AML-193 (cell line): ENCODE measurements at places on chromosomes 1 and 21.

DNA sequence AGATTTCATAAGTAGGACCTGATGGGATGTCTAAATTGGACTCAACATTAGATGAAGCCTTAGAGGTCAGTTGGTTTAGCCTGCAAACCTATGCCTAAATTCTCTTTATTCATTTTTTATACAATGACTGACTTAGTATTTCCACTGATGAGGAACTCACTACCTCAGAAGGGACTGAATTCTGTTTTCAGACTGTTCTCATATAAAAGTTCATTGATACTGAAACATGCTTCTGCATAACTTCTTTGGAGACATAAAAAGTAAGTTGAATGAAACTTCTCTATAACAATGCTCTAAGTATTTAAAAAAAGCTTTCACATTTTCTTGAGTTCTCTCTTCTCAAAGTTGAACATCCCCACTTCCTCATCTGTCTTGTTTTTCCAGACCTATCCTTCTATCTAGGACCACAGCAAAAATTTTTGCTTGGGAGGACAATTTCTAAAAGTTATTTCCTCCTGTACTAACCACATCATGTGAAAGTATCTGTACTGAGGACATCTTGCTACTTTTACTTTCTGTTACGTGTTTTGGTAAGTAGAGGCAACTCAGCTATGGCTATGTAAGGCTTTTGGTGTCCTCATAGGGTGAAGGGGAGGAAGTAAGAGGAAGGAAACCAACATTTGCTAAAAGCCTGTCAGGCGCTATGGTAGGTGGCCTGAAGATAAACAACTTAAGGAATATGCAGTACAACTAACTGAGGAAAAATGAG is 64.1 kb downstream of the USP24 start:
- DNase-seq, result no peak

- no peak for DNase-seq
Measured at GRCh38 chr1:112399456-112399855, 3.4 kb downstream of the CTTNBP2NL start.

GRCh38 chr1:33640114-33640660 is 167.7 kb downstream of the ZSCAN20 start:
- DNase-seq, result no peak

DNA sequence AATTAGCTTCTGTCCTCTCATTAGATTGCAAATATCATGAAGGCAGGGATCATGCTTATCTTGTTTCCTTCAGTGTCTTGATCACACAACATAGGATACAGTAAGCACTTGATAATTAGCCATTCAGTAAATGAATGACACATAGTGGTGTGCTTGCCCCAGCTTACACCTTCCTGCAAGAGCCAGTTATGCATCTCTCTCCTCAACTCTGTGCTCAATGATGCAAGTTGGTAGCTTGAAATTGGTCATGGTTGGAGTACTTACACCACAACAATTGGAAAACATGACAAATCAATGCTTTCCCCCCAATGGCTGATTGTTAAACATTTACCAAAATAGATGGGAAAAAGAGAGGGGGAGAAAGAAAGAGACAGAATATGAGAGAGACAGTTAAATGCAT is 129.2 kb downstream of the NUF2 start:
- no peak for DNase-seq

- DNase-seq, result no peak
Measured at GRCh38 chr21:15126948-15127347, 62.1 kb upstream of the NRIP1 start.
